Daoy (cell line): ENCODE measurements at places on chromosomes 6 and 20. TPM values are rescaled to one million over a fixed set of nuclear protein-coding genes. Genes with fewer than 3 reads are reported as not detected.

DNA sequence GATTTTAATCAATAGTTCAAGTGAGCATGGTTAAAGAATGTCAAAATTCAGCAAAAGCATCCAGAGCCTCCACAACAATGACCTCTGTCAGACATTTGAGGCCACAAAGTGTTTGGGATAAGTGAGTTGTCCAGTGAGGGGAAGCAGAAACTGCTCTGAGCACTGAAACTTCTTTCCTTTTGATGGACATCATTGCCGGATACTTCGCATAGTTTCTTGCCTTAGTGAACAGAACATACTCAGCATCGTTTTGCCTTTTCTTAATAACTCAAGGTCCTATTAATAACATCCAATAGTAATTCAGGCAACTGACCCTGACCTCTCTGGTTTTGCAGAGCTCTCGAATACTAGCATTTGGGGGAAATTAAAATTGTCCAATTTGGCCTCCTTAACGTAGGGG, 78.6 kb downstream of the EDN3 start:
- no peak for DNase-seq

GRCh38 chr6:40685862-40686261, 98.7 kb upstream of the LRFN2 start:
- DNase-seq = no peak

DNA sequence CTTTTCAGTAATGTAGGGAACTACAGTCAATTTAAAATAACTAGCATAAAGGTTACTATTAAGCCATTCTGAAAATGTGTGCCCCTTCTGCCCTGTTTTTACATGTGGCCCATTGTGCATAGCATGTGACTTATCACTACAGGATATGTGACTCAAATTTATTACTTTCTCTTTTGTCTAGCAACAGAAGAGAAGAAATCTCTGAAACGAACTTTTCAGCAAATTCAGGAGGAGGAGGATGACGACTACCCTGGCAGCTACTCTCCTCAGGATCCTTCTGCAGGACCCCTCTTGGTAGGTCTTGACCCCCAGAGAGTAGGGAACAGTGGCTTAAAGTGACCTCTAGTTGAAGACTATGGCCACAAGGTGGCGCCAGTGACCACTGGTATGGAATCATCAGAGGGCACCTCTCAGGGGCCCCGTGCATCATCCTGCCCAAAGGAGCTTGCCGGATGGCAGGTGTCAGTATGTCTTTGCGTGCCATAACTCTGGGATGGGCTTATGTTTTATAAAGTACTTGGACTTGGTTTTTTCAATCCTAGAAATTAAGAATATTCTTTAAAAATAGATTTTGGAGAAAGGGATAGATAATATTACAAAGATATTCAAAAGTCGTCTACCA, 23.9 kb downstream of the RPRD1B start:
- peak; percentile 75 for DNase-seq

GRCh38 chr6:113619077-113619476, 238.1 kb upstream of the MARCKS start:
- no peak for DNase-seq

- no peak for DNase-seq
Observed at GRCh38 chr20:16926626-16927430, 178.7 kb downstream of the OTOR start.

- no peak for DNase-seq
Observed at GRCh38 chr20:4774207-4774606, 52.5 kb downstream of the PRND start.

DNA sequence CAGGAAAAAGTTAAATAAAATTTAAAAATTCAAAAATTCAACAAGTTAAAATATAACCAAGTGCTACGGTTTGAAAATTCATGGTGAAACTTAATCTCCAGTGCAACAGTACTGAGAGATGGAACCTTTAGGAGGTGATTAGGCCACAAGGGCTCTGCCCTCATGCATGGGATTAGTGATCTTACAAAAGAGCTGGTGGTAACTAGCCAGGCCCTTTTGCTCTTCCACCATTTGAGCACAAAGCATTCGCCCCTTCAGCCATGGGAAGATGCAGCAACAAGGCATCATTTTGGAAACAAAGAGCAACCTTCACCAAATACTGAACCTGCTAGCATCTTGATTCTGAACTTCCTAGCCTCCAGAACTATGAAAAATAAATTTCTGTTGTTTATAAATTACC, 80.9 kb downstream of the RNGTT start:
- no peak for DNase-seq

GRCh38 chr20:47215653-47216397, 140.7 kb downstream of the ZMYND8 start:
- DNase-seq = no peak

- DNase-seq = peak; percentile 16
Observed at GRCh38 chr6:105184921-105185320, 5.1 kb upstream of the POPDC3 start.

DNA sequence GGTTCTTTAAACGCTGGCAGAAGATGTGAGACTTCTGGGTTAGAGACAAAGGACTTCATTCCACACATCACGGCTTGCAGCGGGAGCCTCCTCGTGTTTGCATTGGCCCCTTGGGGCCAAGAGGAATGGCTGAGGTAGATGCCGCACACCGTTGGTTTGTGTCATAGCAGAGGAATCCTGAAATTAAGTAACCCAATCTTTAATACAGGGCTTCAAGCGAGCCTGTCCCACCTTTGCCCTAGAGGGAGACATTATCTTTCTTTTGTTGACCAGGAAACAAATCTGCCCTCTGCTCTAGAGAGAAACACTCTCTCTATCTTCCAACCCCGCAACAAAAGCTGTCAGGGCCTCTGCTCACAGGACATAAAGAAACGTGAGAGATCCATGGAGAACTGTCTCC, 277.5 kb upstream of the ZFP64 start:
- peak; percentile 47 for DNase-seq

- no peak for DNase-seq
Observed at GRCh38 chr6:88890860-88891845, 72.3 kb downstream of the RNGTT start.

- DNase-seq = no peak
Observed at GRCh38 chr6:146814148-146814750, 215.5 kb downstream of the ADGB start.

The MUC22 gene
- total RNA-seq = not detected in 2 replicates

The CYP21A2 gene
- total RNA-seq = not detected in 2 replicates

The TMEM239 gene
- total RNA-seq = not detected in 2 replicates

The INSM1 gene
- total RNA-seq = not detected in 2 replicates

The TMEM217 gene
- 0.12 and 0.40 TPM in 2 replicates for total RNA-seq

The BANF2 gene
- not detected in 2 replicates for total RNA-seq
